ENCODE measurements at places on chromosomes 5 and 9.

DNA sequence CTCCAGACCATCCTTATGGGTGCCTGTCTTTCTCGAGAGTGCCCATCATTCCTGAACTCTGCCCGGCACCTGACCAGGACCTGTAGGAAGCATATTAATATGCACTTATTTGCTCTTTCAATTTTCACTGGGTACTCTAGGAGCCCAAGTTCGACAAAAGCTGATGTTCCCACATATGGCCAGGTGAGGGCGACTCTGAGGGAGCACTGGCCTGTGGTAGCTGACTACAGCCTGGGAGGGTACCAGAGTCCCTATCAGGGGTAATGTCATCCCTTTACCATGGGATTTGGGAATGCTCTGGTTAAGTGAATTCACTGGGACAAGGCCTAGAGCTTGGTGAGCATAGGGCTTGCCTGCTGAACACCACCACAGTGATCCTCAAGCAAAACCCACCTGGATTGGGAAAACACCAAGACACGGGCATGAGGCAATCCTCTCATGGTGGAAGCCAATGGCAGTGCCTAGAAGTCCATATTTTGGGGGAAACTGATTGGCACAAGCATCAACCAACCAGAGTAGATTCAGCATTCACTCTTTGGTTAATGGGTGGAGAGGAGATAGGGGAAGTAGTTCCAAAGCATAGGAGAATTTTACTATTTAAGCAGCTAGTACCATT lies 112.2 kb downstream of the MTX3 start:
- peak; percentile 33 for DNase-seq

- no peak for DNase-seq
Observed at GRCh38 chr9:127535396-127535795, 76.7 kb upstream of the STXBP1 start.

DNA sequence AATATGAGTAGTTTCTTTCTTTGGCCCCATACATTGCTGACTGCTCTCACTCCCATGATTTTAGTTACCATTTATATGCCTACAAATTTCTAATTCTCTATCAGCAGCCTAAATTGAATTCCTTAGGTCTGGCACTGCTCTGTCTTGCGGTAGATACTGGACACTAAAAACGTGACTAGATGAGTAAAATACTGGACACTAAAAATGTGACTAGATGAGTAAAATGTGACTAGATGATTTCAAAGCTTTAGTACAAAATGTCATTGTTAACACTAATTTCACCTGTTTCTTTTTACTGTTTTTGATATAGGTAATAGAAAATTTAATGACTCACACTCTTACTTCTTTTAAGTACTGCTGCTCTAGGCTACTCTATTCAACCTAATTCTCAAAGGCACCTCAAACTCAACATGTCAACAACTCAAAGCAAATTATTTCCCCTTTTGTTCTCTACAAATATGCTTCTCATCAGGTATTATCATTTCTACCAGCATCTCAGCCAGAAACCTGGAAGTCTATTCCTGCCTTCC lies 31.4 kb upstream of the GOLGA1 start:
- DNase-seq: no peak

DNA sequence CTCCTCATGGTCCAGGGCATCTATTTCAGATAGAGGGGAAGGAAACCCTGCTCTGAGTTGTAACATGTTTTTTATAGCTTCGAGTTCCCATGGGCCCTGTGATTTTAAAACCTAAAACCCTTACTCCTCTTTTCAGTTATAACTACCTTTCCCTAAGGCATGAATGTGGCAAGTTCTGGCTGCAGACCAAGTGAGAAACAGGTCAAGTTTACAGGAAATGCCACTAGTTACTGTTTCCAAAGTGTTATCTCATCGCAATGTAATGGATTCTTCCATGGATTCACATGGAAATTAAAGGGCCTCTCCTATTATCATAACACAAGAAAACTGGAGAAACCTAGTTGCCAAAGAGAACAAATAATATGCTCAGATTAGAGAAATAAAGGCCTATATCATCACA lies 574.5 kb upstream of the GRAMD2B start:
- no peak for DNase-seq

DNA sequence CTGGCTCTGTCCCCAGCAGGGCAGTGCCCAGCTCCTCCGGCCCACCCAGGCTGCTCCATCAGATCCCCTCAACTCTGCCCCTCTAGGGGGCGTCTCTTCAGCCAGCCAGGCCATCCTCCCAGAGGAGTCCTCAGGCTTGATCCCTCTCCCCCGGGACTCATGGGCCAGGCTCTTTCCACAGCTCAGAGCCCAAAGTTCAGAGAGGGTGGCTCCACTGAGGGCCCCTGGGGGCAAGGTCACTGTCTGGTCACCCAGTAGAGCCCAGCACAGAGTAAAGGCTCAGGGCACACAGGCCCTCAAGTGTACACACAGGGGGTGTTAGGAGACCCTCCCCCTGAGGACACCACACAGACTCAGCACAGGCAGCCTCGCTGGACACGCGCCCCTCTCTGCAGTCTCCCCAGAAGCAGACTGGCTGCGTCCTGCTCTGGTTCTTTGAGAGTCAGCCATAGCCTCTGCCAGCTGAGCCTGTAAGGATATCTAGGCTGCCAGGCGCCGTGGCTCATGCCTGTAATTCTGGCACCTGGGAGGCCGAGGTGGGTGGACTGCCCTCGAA lies 64.8 kb downstream of the PAX5 start:
- no peak for DNase-seq

GRCh38 chr5:150596313-150596712 lies 44.1 kb upstream of the SYNPO start:
- no peak for DNase-seq

- no peak for DNase-seq
Observed at GRCh38 chr9:114263853-114264510, 58.9 kb upstream of the ORM1 start.
